Activated naive CD8-positive, alpha-beta T cell treated with anti-CD3 and anti-CD28 coated beads, Interleukin-2, amount 50 U/mL, for 24 hours (primary cell): ENCODE measurements at places on chromosomes 5 and 9.

DNA sequence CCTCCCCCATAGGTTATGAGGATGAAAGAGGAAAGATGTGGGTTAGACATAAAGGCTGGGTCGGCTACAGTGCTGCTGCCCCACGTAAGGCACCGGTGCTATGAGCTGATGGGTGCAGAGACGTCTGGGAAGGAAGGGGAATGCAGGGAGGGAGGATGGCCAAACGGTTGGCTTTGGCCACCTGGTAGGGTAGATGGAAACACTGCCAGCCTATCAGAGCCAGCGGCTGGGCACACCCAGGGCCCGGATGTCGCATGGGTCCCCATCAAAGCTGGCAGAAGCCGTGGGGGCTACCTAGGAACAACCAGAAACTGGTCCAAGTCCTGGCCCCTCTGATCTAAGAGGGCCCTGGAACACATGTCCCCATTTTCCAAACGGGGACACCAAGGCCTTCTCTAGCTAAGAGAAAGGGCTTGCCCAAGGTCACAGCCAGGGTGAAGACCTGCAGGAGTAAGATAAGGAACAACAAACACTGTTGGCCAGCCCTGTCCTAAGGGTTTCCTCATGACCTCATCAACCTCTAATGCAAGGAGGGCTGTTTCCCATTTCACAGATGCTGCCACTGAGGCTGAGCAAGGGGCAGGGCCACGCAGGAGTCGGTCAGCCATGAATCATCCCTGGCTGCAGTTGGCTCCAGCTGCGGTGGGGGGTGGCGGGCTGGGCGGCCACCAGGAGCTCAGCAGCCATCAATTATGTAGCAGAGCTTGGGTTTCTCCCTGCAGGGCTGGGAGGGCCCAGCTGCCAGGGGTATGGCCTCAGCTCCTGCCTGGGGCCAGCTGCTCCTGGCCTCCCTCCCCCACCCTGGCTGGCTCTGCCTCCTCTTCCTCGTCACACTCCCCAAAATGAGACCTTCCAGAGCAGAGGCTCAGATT lies 4.9 kb downstream of the SH3GLB2 start:
- DNase-seq: no peak

DNA sequence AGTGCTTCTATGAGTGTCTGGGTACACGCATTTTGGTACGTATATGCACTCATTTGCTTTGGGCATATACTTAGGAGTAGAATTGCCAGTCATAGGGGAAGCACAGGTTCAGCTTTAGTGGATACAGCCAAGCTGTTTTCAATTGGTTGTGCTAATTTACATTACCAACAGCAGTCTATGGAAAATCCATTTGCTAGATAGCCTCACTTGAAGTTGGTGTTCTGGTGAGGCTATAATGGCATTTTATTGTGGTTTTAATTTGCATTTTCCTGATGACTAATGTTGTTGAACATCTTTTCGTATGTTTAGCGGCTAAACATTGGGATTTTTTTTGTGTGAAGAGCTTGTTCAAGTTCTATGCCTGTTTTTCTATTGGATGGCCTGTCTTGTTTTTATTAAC lies 76.8 kb upstream of the ANKH start:
- DNase-seq: no peak

DNA sequence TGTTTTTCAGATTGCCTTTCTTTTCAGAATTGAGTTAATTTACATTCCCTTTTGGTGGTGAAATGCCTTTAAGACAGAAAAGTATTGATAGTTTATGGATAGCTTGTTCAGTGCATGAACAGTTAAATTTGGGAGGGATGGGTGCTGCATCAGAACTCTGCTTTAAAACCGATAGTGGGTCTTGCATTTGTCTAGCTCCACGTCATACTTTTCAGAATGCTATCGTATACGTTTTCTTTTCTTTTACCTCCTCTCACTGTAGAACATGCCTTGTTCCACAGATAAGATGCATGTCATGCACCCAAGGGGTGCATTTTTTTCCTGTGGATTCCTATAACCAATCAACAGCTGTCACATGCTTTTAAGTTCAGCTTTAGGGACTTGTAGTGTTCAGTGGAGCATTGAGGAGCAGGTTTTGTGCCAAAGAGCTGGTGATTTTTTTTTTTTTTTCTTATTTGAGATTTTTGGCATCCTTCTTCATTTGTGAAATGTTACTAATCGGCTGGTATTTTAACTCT lies 2.3 kb downstream of the SLC44A1 start:
- DNase-seq: no peak

GRCh38 chr9:136939996-136940525 lies 4.5 kb downstream of the FBXW5 start:
- DNase-seq: no peak

DNA sequence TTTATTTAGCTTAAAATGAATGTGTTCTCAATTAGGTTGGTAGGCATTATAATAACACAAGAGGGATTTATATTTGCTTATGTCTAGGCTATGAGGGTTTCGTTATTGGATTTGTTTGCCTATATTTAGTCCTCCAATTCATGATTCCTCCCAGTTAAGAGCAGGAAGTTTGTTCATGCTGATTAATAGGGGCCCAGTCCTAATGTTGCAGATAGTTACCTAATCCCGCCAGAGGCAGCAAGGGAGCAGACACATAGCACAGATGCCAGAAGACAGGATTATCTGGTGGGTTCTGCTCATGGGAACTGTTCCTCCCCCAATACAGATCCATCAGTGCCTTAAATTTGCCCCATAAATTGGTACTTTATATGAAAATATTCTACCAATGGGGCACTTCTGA lies 100.8 kb upstream of the TLE4 start:
- no peak for DNase-seq

- no peak for DNase-seq
Measured at GRCh38 chr5:58868931-58869330, 286.1 kb downstream of the RAB3C start.

- DNase-seq: no peak
Measured at GRCh38 chr5:33148076-33148513, 292.7 kb upstream of the TARS1 start.

GRCh38 chr5:95988877-95989276 lies 27.2 kb upstream of the ELL2 start:
- DNase-seq: no peak

DNA sequence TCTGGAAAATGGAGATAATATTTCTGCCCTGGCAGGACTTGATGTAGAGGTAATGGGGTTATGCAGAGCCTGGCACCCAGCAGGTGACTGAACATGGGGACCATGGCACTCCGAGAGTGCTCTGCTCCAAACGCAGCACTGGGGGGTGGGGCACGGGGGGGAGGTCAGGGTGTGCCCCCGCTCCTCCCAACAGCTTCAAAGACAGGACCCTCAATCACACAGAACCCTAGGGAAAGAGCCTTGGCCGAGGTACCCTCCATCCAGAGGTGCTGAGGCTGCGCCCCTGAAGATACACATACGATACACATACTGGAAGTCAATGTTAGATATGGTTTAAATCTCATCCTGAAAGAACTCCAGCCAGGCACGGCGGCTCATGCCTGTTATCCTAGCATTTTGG lies 26.6 kb upstream of the CEP72 start:
- no peak for DNase-seq

DNA sequence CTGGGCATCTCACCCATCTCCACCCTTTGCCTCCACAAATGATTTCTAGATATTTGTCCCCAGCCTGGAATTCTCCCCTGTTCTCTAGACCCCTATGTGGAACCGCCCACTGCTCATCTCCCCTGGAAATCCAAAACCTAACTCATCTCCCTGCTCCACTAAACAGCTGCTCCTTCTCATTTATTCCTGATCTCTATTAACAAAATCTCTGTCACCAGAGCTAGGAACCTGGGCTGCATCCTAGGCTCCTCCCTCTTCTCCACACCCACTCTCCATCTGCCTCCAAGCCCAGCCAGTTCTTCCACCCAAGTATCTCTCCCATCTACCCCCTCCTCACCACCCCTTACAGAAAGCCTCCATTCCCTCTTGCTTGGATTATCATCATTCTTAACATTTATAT lies 24.0 kb upstream of the SYNPO start:
- DNase-seq: no peak
